ENCODE measurements at places on chromosomes 6 and 20.

DNA sequence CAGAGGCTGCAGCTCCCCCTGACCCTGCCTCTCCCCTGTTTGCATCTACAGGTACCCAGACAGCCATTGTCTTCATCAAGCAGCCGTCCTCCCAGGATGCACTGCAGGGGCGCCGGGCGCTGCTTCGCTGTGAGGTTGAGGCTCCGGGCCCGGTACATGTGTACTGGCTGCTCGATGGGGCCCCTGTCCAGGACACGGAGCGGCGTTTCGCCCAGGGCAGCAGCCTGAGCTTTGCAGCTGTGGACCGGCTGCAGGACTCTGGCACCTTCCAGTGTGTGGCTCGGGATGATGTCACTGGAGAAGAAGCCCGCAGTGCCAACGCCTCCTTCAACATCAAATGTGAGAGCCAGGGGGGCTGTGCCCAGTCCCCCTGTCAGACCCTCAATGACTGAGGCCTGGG is 42.1 kb upstream of the SRF start:
- DNase-seq = no peak

DNA sequence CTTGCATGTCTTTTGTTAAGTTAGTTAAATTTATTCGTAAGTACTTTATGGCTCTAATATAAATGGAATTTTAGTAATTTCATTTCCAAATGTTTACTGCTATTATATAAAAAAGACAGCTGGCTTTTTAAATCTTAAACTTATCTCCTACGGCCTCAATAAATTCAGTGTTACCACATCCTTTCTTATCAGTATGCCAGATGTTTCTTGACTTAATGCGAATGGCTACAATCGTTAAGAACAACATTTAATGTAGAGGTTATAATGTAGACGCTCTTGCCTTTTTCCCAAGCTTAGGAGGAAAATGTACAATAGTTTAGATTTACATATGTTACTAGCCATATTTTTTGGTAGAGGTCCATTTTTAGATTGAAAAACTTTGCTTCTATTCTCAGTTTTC is 659.4 kb downstream of the TENT5A start:
- no peak for DNase-seq

DNA sequence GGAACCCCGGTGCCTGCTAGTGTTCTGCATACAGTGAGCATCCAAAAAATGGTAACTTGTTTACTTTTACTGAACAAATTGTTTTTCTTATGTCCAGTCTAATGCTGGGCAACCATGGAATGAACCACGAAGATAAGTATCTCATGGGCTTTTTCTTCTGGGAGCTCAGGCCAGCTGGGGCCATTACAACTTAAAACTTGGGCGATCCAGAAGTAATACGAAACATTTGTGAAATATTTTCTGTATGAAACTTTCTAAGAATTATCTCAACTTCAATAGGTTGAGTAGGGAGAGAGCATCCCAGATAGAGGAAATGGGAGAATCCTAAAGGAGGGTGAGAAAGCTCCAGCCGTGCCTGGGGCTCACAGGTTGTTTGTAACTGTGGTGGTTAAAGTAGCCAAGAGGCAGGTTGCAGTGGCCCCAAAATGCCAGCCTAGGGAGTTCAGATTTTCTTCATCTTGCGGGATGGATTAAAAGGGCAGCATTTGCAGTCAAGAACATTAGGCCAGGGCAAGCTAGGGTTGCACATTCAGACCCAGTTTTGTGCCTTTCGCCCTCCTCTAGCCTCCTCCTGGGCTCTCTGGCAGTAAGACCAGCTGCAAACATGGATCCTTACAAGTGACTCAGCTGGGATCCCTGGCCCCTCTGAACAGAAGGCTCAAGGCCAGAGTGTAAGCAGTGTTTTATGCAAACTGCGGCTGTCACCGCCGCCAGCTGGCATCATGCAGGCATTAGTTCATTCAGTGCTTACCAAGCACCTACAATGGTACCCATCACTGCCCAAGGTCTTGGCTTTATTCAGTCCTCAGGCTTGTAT is 41.5 kb downstream of the ELMO2 start:
- DNase-seq = no peak

DNA sequence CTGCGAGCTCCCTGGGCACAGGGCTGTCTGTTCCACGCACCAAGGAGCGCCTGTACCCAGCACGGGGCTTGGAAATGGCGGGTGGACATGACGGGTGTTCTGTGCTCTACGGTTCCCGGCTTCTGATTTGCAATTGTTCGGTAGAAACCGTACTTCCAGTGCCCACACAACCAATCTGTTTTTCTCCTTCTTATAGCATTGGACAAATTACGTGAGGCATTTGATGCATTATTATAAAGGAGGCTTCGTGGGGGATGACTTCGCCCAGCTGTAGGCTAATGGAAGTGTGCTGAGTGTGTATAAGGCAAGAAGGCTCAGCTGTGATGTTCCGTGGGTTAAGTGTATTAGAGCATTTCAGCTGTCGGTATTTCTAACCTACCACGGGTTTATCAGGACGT is 9.8 kb upstream of the RPS21 start:
- no peak for DNase-seq

DNA sequence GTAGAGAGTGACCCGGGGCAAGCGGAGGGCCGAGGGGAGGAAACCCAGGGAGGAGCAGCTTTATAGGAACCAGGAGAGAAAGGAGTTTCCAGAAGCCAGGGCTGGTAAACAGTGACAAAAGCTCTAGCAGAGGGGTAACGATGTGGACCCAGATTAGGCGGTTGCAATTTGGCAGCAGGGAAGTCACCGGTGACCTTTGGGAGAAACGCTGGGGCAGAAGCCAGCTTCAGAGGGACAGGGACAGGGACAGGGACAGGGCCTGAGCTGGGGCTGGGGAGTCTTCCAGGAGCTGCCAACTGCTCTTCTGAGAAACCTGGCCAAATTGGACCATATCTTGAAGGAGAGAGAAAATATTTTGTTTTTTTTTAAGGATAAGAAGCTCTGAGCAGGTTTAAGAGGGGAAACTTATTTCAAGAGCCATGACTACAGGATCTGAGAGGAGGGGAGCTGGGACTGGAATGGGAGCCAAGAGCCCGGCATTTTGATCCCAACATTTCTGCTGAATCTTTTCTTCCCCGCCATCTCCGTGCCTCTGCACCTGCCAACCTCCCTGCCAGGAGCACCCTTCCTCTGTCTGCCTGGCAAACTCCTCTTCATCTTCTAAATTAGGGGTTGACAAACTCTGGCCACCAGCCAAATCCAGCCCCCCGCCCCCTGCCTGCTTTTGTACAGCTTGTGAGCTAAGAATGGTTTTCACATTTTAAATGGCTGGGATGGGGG is 22.6 kb upstream of the PREX1 start:
- DNase-seq = no peak

- no peak for DNase-seq
Measured at GRCh38 chr6:3431994-3432393, 24.9 kb downstream of the SLC22A23 start.

DNA sequence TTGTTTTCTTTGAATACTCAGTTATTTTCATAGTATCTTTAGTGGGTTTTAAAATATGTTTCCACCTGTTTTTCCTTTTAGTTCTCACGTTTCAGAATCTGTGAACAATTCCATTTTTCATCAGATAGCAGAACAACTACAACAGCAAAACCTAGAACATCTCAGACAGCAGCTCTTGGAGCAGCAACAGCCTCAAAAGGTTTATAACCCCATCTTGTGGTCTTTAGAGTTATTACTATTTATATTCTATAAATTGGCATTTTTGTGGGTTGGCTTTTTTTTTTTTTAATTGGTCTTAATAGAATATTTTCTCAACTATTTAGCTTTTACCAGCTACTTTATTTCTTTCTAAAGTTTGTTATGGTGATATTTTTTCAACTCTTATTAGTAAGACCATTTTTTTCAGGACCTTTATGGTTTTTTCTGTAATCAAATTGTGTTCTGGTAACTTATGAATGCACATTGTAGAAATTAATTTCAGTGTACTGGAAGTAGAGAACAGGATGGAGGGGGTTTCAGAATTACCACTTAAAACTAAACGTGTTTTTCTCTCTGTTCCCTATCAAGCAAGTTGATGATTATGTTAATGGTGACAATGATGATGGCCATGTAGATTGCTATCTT is 72.2 kb downstream of the SCAF8 start:
- DNase-seq = no peak

DNA sequence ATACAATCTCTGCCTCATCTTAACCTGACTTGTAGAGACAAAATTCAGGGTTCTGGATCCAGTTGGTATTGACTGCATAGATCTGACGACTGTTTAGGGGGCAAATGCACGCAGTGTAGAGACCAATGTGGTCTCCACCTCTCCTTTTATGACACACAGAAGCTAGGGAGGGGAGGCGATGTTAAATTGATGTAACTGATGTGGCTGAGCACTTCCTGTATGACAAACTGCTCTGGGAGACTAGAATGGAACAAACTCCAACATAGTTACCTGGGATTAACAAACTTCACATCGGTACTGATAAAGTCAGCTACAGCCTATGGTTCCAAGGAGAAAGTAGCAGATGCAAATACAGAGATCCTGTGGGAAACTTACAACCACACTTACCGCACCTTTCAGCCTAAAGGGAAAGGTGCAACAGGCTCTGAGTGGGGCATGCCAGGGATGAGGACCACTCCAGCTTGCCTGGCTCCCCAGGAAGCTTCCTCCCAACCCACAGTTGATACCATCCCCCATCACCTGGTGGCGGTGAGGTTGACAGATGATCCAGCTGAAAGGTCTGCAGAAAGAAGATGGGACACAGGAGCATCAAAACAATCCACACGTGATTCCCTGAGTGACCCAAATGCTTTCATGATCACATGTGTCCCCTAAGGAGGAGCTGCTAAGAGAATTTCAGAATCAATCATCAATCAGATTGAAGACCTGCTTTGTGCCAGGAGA is 60.6 kb upstream of the MRPS10 start:
- no peak for DNase-seq

- DNase-seq = peak; percentile 46
Measured at GRCh38 chr6:14144678-14145113, 27.1 kb downstream of the CD83 start.

GRCh38 chr20:49283703-49284625 is 6.1 kb upstream of the ZNFX1 start:
- no peak for DNase-seq

DNA sequence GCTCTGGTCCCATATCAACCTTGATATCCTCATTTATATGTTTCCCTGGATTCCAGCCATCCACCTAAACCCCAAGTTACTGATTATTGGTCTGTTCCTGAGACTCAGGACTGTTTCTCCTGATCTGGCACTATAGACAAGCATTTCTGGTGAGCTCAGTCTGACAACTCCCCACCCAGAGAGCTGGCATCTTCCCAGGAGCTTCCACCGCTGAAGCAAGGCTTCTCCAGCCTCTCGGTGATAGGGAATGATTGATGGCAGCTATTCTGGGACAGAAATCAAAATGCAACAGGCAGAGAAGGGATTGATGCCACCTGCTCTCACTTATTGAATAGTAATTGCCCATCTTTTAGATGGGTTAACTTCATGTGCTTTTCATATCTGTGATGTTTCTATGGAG is 169.7 kb upstream of the GGTLC1 start:
- no peak for DNase-seq

GRCh38 chr6:34128045-34128444 is 17.8 kb downstream of the GRM4 start:
- no peak for DNase-seq

DNA sequence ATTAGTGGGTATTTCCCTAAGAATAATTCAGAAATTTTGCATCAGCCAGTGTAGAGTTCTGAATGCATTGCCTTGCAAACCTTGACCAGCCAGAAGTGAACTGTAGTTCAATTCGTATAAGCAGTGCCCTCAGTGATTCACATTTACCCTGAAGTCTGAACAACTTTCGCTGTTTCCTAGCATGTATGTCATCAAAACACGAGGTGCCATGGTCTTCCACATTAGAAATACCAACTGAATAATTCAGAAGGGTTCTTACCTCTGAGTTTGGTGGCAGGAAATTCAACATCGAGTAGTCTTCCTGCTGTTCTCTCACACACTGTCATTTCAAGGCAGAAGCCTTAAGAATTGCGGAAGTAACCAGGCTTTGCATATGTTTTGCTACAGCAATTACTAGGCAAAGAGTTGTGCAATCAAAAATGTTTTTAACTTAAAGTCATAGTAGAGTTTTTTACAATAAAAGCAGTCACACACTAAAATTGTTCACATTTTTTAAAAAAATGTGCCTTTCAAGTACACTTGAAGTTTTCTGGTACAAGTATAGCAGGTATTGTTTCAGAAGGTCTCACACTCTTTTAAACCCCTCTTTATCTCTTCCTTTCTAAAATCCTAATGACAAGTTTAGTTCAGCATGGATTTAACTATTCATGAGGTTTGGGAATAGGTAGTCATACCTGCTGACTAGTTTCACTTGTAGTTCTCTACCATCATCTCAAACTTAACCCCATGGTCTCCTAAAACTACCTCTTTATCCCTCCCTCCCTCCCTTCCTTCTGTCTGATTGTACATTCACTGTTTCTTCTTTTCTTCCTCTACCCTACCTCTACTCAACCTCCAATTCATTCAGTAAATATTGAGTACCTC is 118.3 kb downstream of the STXBP5 start:
- no peak for DNase-seq

GRCh38 chr6:90500458-90500857 is 86.4 kb downstream of the MAP3K7 start:
- DNase-seq = no peak

GRCh38 chr20:44395461-44396340 is 40.2 kb downstream of the HNF4A start:
- DNase-seq = no peak

GRCh38 chr6:12522347-12522746 is 194.2 kb upstream of the PHACTR1 start:
- no peak for DNase-seq

DNA sequence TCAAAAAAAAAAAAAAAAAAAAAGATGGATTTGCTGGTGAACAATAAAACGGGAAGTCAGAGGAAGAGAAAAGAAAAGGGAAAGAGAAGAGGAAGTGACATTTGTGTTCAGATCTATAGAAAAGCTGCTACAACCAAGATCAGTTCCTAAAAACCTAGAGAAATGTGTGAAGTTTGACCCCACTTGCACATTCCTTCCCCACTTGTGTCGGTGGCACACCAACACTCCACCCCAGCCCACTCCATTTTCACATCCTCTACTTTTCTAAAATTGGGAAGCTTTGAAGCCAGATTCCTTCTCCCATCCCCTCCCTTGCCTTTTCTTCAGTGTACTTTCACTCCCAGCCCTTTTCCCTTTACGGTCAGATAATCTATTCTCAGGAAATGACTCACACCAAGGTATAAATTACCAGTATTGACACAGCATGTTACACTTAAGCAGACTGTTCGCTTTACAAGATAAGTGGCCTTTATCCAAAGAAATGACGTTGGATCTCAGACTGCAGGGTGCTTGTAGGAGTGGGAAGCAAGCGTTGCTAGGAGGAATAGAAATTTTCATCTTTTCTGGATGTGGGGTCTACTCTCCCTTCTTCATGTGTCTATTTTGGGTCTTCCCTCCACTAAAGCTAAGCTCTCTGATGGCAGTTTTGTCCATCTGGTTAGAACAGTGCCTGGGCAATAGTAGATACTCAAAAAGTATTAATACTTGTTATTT is 92.5 kb upstream of the ADGRF1 start:
- DNase-seq = no peak

- DNase-seq = no peak
Measured at GRCh38 chr20:45020236-45020886, 54.0 kb downstream of the STK4 start.

- no peak for DNase-seq
Measured at GRCh38 chr6:108068618-108069017, 5.9 kb downstream of the OSTM1 start.
